ENCODE measurements at places on chromosomes 6 and 20.

GRCh38 chr6:104256646-104257045, 603.1 kb downstream of the HACE1 start:
- no peak overlapping the region for H3K4me3 ChIP-seq
- H3K4me1 ChIP-seq: no peaks in the 10 kb centered on the region
- no peaks in the 10 kb centered on the region for H3K36me3 ChIP-seq
- H3K27me3 ChIP-seq: no peaks in the 10 kb centered on the region

- H3K4me3 ChIP-seq: no peak overlapping the region
- no peaks in the 10 kb centered on the region for H3K36me3 ChIP-seq
- H3K27ac ChIP-seq: no peak overlapping the region
- H3K4me1 ChIP-seq: no peaks in the 10 kb centered on the region
- no peaks in the 10 kb centered on the region for H3K27me3 ChIP-seq
Observed at GRCh38 chr6:139287868-139288267, 3.9 kb downstream of the TXLNB start.

DNA sequence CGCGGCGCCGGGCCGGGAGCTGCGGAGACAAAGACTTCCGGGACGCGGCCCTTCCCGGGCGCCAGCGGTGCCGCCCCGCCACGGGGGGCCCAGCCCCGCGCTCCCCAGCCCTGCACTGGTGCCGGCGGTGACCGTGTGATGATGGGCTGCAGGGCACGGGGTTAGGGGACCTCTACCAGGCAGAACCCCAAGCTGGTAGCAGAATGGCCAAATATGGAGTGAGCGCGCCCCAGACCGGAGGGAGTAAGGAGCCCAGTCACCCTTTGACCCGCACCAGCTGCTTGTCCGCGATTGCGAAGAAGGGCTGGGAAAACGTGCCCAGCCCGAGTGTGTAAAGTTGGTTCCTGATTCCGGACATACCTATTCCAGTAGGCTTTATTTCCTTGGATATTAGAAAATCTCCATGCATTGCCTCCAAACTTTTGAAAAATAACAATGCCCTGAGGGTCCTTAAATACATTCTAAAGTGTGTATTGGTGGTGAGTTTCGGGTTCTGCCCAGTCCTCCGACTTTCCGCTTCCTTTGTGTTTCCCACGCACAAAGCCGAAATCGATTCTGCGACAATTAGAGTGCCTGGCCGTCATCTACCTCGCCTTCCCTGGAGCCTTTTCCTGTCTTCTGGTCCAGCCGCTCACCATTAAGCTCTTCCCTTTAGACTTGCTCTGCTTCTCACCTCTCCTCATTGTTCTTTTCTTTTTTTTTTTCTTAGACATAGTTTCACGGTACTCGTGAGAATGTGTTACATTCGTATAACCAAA, 1.1 kb downstream of the ABRACL start:
- peak overlapping the region; percentile 93 for H3K4me3 ChIP-seq
- peaks cover 16% of the 10 kb centered on the region for H3K4me1 ChIP-seq
- peak overlapping the region; percentile 73 for H3K27ac ChIP-seq
- H3K36me3 ChIP-seq: no peaks in the 10 kb centered on the region
- peak; percentile 52 for DNase-seq

GRCh38 chr20:42857446-42857845, 332.3 kb downstream of the PTPRT start:
- no peaks in the 10 kb centered on the region for H3K4me1 ChIP-seq
- no peaks in the 10 kb centered on the region for H3K36me3 ChIP-seq
- peak; percentile 38 for DNase-seq
- H3K27ac ChIP-seq: no peak overlapping the region
- no peaks in the 10 kb centered on the region for H3K27me3 ChIP-seq

DNA sequence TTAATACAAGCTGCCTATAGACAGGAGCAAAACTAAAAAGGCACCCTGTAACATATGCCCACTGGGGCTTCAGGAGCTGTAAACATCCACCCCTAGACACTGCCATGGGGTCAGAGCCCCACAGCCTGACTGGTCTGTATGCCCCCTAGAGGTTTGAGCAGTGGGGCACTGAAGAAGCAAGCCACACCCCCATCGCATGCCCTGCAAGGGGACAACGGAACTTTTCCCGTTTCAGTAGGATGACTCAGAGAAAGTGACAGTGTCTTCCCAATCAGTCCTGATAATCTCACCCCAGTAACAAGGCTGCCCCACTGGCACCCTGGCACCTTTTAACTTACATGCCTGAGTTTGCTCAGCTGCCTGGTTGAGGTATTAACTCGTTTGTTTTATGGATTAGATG, 35.9 kb downstream of the BEND3 start:
- H3K4me3 ChIP-seq: no peak overlapping the region
- H3K36me3 ChIP-seq: peaks cover under 1% of the 10 kb centered on the region
- no peak overlapping the region for H3K27ac ChIP-seq
- no peaks in the 10 kb centered on the region for H3K4me1 ChIP-seq
- DNase-seq: peak; percentile 82

- no peak overlapping the region for H3K4me3 ChIP-seq
- no peak for DNase-seq
- no peaks in the 10 kb centered on the region for H3K4me1 ChIP-seq
- no peaks in the 10 kb centered on the region for H3K36me3 ChIP-seq
- no peaks in the 10 kb centered on the region for H3K27me3 ChIP-seq
- H3K27ac ChIP-seq: no peak overlapping the region
Observed at GRCh38 chr20:1618479-1618878, 1.3 kb downstream of the SIRPB1 start.

DNA sequence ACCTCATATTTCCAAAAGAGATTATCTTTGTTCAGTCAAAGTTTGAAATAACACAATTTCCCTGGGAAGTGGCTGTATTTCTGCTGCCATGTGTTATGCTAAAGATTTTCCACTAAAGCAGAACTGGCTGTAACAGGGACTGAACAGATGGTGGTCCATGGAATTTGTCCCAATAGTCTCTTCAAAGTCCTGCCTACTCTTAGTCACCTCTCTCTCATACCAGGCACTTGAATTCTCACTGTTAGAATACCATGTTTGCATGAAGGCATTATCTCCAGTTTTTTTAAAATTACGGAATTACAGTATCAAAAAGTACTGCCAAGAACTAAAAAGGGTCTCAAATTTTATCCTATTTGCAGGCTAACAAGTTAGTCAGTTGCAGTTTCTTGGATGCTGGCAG, 105.0 kb upstream of the HDDC2 start:
- no peaks in the 10 kb centered on the region for H3K4me1 ChIP-seq
- no peak for DNase-seq
- no peak overlapping the region for H3K27ac ChIP-seq

DNA sequence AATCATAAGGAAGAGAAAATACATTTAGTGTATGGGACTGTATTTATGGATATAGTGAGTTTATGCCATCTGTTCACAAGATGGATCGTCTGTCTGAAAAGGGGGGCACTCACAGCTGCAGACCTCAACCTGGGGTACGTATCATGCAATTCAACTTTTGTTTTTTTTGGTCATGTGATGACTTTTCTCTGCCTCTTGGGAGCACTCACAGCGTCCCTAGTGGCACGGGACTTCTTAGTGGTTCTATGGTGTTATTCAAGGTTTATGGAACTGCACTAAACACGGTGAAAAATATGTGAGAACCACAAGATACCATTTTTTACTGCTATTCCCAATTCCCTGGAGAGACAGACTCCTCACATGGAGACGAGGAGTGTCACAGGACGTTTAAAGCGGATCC, 60.4 kb upstream of the MPC1 start:
- H3K27ac ChIP-seq: no peak overlapping the region
- DNase-seq: no peak
- no peaks in the 10 kb centered on the region for H3K4me1 ChIP-seq
- no peaks in the 10 kb centered on the region for H3K36me3 ChIP-seq
- no peak overlapping the region for H3K4me3 ChIP-seq
- H3K27me3 ChIP-seq: no peaks in the 10 kb centered on the region

DNA sequence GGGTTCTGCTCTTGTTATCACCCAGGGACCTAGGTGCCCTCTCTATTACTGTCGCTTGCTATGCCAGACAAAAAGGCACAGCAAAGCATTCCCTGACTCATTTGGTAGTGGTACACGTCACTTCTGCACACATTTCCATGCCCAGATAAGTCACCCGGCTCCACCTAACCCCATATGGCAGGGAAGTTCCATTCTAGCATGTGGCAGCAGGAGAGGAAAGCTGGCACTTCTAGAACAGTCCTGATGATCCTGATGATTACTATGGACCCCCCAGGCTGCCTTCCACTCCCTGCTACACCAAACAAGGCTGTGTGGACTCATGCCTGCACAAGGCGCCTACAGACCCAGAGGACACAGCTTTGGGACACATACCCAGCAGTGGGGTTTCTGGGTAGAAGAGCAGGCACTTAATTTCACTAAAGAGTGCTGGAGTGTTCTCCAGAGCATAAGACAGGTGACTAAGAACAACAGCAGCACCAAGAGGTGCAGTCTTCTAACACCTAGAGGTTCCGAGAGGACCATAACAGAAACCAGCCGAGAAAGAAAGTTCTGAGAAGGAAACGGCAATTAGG, 53.5 kb upstream of the NELFCD start:
- no peaks in the 10 kb centered on the region for H3K27me3 ChIP-seq
- no peak overlapping the region for H3K4me3 ChIP-seq

GRCh38 chr6:31007694-31008093, 2.6 kb upstream of the MUC22 start:
- H3K4me3 ChIP-seq: no peak overlapping the region
- no peaks in the 10 kb centered on the region for H3K4me1 ChIP-seq
- H3K36me3 ChIP-seq: no peaks in the 10 kb centered on the region
- no peak for DNase-seq
- H3K27ac ChIP-seq: no peak overlapping the region
- no peaks in the 10 kb centered on the region for H3K27me3 ChIP-seq

GRCh38 chr6:69973138-69973537, 106.8 kb downstream of the COL19A1 start:
- no peaks in the 10 kb centered on the region for H3K27me3 ChIP-seq
- H3K27ac ChIP-seq: no peak overlapping the region
- no peaks in the 10 kb centered on the region for H3K4me1 ChIP-seq
- H3K36me3 ChIP-seq: no peaks in the 10 kb centered on the region

DNA sequence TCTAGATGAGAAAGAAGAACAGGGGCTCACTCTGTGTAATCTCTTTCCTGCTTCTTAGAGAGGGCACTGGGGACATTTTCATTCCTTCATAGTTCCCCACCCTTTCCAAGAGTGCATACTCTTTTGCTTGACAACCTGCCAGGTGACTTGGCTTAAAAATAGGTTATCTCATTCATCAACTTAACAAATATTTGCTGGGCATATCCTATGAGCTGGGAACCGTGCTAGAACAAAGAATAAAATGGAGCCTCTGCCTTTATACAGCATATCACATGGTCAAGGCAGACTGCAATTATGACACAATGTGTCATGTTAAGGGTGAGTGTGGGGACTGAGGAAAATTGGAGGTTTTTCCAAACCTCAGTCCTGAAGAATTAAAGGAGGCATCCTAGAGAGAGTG, 209.8 kb upstream of the FOXA2 start:
- H3K4me3 ChIP-seq: no peak overlapping the region
- no peak for DNase-seq
- no peaks in the 10 kb centered on the region for H3K27me3 ChIP-seq
- H3K27ac ChIP-seq: no peak overlapping the region
- no peaks in the 10 kb centered on the region for H3K4me1 ChIP-seq

DNA sequence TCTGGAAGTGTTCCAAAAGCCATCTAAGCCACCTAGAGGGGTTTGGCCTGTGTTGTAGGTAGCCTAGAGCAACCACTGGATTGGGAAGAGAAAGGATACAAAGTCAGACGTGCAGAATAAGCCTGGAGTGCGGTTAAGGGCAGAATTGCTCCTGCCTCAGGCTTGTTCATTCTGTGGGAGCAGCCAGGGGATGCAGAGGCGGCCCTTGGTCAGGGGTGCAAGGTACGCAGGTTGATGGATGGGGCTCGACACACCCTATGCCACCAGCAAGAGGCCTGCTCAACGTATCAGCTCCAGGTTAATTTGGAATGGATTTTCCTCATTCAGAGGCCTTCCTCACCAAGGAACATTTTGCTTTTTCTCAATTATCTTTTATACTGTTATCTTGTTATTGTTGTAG, 129.8 kb downstream of the SLC23A2 start:
- H3K4me1 ChIP-seq: no peaks in the 10 kb centered on the region
- H3K36me3 ChIP-seq: no peaks in the 10 kb centered on the region
- H3K27ac ChIP-seq: no peak overlapping the region
- H3K27me3 ChIP-seq: no peaks in the 10 kb centered on the region
- no peak overlapping the region for H3K4me3 ChIP-seq
- DNase-seq: no peak

DNA sequence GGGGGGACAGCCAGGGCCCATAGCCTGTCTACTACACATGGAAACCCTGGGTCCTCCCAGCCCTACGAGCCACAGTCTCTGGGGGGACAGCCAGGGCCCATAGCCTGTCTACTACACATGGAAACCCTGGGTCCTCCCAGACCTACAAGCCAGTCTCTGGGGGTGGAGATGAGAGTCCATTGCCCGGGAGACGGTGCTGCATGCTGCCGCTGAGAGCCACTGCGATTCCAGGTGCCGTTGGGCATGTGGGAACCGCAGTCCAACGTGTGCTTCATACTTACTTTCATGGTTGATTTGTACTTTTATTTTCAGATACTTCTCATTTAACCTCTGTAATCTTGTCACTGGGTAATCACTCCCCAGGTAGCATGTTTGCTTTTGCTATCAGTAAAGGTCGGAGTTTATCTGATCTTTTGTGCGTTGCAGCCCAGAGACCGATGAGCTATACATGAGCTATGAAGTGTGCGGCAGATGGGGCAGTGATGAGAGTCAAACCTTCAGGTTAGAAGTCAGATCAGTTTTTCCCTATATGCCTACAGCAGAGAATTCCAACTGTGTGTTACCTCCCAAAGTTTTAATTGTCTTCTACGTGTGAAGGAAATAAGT, 58.2 kb downstream of the SMOC2 start:
- no peak overlapping the region for H3K4me3 ChIP-seq
- H3K27ac ChIP-seq: no peak overlapping the region
- H3K36me3 ChIP-seq: no peaks in the 10 kb centered on the region
- no peak for DNase-seq
- no peaks in the 10 kb centered on the region for H3K4me1 ChIP-seq

DNA sequence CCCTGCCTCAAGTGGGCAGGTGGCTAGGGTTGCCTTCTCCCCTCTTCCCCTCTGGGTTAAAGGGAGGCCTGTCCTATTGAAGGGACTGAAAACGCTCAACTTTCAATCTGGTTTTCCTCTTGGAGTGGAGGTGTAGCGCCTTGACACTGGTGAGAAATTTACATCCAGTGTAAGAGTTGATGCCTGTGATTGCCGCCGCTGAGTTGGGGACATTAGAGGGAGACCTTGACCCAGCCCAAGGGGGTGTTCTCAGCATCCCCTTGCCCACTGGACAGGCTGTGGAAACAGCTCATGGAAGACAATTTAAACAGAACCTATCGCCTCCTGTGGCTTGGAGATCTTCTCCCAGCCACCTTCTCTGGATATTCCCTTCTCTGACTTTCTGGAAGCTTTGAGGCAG, 61.6 kb downstream of the SLC24A3 start:
- no peaks in the 10 kb centered on the region for H3K27me3 ChIP-seq
- no peak overlapping the region for H3K27ac ChIP-seq
- DNase-seq: no peak

- H3K36me3 ChIP-seq: no peaks in the 10 kb centered on the region
- no peaks in the 10 kb centered on the region for H3K4me1 ChIP-seq
- no peak overlapping the region for H3K27ac ChIP-seq
- DNase-seq: no peak
- no peaks in the 10 kb centered on the region for H3K27me3 ChIP-seq
- no peak overlapping the region for H3K4me3 ChIP-seq
Observed at GRCh38 chr6:105035299-105035698, 78.4 kb downstream of the LIN28B start.
